HT1080 (cell line): ENCODE measurements at places on chromosomes 1 and 21.

DNA sequence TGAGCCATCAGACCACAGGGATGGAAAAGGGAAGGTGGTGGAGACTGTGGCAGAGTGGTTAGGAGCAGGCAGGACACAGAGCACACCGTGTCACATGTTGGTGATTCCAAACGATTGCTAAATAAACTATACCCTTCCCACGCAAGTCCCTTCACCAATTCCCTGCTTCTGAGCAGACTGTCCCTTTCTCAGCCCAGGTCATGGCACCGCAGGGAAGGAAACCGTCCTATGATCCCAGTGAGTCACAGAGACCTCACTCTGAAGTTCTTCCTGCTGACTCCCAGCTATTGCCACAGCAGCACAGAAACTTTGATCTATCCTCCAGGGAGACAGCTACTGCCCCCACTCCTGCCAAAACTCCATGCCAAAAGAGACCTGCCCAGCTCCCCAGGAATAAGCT lies 19.2 kb downstream of the RIMS3 start:
- DNase-seq, result peak; percentile 62

DNA sequence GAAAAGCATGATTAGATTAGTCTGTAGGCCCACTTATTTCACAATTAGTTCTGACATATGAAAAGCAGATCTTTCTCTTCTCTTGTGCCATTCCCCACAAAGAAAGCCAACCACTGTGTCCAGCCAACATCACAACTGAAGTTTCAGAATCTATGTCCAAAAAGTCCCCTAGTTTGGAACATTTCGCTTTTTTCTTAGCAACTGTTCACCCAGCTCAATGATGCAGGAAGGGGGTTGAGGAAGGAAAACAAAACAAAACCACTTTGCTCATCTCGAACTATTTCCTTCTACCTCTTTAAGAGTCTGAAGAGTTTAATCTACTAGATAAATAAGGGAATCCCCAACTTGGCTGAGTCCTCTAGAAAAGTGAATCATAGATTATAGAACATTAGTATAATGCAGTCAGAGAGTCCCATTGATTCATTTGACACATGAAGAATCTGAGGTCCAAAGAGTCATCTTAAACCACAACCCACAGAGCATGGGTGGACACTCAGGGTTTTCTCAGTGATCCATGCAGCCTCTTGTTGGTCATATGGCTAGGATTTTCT lies 159.3 kb upstream of the SGIP1 start:
- peak; percentile 89 for DNase-seq

- DNase-seq, result peak; percentile 17
These were observed 54.5 kb downstream of the ATP1B1 start for GRCh38 chr1:169160845-169161495.

DNA sequence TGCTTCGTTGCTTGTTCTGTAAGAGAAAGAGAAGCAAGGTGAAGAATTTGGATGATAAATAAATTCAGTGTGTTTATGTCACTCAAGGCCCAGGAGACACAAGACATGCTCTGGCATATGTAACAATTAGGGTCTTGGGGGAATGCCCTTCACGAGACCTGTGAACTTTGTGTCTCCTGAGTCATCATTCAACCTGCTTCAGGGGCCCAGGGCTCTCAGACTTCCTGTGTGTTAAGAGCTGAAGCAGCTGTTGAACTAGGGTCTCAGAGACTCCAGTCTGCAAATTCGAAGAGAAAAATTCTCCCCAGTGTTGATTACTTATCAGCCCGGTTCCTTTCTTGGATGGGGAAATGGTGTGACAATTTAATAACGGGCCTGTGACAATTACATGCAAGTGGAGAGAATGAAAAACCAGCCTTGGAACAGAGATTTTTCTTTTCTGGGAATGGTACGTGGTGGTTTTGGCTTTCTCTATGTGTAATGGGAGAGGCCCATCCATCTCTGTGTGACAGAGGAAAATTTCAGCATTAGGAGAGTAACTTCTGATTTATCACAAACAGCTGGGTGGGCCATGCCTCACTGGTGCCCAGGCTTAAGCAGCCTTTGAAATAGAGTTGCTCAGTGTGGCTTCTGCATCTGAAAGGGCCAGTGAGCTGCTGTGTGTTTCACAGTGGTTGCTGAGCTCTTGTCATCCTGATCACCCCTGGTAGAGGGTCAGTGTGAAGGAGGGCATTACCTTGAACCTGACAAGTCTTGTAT lies 22.4 kb downstream of the HUNK start:
- no peak for DNase-seq

GRCh38 chr1:200923601-200924000 lies 28.9 kb downstream of the INAVA start:
- DNase-seq, result peak; percentile 27
